HFFc6 (cell line): ENCODE measurements at places on chromosomes 11 and 22.

DNA sequence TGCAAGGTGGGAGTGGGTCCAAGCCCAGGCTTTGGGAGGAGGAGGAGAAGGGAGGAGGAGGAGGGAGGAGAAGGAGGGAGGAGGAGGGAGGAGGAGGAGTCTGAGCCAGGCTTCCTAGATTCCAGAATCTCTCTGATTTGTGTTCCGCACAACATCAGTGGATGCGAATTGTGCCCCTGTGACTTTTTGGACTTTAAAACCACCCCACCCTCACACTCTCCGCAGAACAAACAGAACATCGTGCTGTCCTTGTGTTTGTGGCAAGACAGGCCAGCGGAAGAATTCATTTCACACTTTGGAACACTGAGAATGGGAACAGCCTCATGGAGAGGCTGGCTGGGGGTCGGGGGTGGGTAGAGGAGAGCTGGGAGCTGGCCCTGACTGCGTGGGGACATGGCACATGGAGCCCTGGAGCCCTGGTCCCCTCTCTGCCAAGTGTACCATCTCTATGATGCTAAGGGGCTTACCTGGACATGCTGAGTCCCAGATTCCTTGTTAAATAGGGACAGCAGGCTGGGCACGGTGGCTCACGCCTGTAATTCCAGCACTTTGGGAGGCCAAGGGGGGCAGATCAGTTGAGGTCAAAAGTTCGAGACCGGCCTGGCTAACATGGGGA, 16.4 kb upstream of the SHANK2 start:
- DNase-seq: no peak

DNA sequence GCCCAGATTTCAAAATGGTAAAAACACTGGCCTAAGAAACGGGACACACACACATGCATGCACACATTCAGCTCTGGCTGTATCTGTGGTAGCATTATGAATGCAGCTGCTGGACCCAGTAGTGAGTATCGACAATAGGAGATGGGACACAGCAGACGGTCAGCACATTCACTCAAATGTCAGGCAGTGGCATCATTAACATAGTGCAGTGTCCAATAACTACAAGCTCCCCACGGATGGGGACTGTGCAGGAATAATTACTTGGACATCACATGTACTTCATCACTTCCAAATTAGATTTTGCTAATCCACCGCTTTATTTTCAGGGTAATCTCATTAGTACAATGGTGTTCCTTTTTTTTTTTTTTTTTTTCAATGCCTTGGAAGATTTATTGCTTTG, 109.5 kb downstream of the FANCF start:
- no peak for DNase-seq

GRCh38 chr22:29055192-29055830, 6.3 kb downstream of the C22orf31 start:
- no peak for DNase-seq

- no peak for DNase-seq
Observed at GRCh38 chr11:134313821-134314607, 17.8 kb upstream of the GLB1L2 start.

- no peak for DNase-seq
Observed at GRCh38 chr22:43895986-43896645, 4.3 kb upstream of the PNPLA5 start.

DNA sequence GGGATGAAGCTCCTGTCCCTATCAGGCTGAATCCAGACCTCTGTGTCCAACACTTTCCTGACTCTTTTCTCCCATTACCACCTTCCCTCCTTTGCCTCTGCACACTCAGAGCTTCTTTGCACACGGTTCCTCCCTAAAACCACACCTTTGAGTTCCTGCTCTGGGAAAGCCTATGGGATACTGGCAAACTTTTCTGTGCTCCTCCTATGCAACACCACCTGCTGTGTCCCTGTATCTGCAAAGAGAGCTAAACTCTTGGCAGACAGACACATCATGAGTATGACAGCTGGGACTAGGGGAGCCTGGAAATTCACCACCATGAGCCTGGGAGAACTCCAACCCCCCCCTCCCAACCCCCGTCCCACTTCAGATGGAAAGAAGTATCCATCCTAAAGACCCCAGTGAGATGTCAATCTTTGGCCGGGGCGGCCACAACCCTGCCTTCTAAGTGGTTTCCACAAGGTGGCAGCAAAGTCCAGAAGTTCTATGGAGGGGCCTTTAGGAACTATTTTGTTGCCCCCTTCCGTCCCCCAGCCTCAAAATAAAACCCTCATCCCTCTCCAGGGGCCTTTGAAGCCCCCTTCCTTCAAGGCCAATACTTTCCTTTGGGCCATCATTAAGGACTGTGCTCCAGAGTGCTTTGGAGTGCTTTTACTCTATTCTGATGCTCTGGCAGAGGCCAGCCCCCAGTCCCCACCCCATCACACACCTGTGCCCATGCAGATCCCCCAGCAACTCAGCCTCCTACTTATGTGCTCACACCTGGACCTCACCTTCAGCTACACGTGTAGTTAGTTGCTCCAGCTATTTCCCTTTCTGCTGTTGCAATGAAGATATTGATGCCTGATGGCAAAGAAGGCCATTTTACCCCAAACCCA, 19.4 kb downstream of the HTR3A start:
- DNase-seq: no peak

GRCh38 chr11:22340701-22341587, 2.8 kb downstream of the SLC17A6 start:
- no peak for DNase-seq

GRCh38 chr11:37404231-37404630, 806.2 kb upstream of the RAG2 start:
- DNase-seq: no peak

DNA sequence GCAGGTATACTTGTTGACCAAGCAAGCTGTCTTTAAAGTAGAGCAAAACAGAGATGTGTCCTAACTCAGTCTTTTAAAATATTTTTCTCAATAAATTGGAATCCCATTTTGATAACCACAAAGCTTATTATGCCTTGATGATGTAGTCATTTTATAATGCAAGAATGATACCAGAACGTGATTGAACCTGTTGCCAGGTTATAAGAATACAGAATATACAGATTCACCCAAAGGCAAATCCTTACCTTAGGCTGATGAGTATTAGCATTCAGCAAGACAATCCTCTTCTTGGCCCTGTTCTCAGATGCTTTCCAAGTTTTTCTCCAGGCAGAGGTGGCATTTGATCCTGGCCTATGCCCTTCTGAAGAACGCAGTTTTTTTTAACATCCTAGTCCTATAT, 76.1 kb downstream of the PPFIBP2 start:
- DNase-seq: no peak

GRCh38 chr22:48567213-48567975, 1260.3 kb downstream of the BRD1 start:
- no peak for DNase-seq
